ENCODE measurements at places on chromosomes 7 and 10.

DNA sequence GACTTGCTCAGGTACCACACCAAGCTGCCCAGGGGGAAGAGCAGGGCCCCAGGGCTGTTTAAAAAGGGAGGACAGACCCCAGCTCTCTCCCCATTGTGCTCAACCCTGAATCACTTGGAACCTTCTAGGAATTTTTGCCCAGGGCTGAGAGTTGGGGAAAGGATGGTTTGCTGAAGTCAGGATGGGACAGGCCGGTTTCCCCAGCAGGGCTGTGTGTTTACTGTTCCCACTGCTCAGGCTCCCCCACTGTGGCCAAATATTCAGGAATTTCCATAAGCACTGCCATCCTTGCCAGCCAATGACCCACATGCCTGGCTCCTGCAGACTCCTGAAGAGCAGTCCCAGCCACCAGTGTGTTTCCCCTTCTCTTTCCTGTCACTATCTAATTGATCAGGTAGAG is 120.7 kb downstream of the WDFY4 start:
- no peak for DNase-seq

DNA sequence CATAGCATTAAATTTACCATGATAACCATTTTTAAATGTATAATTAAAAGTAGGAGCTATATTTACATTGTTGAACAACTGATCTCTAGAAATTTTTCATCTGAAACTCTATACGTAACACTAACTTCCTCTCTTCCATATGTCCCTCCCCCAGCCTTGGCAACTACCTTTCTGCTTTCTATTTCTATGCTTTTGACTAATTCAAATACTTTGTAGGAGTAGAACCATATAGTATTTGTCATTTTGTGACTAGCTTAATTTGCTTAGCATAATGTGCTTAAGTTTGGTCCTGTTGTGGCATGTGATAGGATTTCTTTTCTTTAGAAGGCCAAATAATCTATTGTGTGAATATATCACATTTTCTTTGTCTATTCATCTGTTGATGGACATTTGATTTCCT is 225.3 kb upstream of the POT1 start:
- DNase-seq: no peak

DNA sequence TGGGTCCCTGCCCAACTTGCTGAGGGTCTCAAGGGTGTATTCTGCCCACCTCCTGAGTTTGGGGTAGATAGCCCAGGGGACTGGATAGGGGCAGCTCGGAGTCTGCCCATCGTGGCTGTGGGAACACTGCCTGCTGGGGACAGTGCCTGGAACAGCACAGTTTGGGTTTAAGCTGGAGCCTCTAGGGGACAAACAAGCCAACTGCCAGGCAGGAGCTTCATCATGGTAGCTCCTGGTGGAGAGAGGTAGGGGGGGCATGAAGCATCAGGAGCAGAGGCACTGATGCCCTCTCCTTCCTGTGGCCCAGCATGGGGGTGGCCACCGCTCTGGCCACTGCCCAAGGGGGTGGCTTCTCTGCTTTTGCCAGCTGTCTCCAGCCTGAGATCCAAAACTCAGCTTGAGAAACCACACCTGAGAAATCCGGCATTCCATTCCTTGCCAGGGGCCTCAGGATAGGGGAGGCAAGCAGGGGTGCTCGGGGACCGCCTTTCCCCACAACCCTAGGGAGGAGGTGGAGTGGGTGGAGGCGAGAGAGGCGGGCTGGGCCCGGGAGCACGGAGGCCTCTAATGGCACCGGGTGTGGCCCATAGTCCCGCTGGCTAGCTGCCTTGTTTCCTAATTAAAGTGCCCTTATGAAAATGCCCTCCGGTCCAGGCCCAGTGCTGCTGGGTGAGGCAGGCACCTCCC is 47.6 kb downstream of the UNC5B start:
- DNase-seq: no peak

- DNase-seq: no peak
Measured at GRCh38 chr7:67021260-67021659, 24.6 kb downstream of the TYW1 start.

DNA sequence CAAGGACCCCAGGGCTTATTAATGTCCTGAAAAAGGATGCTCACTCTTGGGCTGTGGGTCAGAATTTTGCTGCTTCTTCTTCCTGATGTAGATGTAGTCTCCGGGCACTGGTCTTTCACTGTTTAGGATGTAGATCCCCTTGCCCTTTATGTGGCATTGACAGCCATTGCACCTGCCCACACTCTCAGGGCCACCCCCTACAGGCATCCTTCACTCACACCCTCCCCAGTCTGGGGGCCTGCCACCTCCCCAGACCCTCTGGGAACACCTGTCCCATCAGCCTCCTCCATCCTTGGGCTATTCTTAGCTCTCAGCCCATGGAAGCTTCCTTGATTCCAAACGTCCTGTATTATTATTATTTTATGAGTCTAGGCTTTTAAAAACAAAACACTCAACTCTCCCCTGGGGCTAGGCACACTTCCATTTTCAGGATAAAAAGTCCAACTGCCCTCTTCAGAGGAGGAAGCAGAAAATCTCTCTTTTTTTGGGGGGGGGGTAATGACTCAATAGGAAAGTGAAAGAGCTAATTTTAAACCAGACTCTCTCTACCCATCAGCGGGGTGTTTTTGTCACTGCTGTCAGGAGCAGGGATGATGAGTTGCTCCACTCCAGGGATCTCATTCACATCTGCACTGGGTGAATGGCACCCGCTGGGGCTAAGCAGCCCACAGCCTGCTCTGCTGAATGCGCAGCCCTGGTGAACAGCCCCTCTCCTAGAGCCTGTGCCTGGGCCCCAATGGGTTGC is 11.5 kb upstream of the KLRG2 start:
- no peak for DNase-seq

GRCh38 chr7:21125297-21125696 is 302.6 kb upstream of the SP4 start:
- DNase-seq: no peak

- no peak for DNase-seq
Measured at GRCh38 chr10:96661632-96662031, 58.7 kb downstream of the PIK3AP1 start.

DNA sequence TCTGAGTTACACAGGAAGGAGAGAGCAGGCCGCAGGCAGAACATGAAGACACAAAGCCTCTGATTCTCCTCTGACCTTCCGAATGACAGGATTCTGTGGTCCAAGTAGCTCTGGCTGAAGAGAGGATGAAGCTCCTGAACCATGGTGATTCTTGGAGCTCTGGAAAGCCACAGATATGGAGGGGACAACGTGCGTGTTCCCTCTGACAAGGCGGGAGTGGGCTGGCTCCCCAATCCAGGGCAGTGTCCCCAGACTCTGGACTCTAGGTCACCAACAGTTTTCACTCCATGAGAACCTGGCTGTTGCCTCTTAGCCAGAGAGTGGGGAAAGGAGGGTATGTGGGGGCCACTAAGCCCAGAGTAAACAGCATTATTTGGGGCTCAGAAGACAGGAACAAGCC is 7.4 kb upstream of the TRPV6 start:
- no peak for DNase-seq

GRCh38 chr7:4010061-4010605 is 672.0 kb upstream of the FOXK1 start:
- no peak for DNase-seq

DNA sequence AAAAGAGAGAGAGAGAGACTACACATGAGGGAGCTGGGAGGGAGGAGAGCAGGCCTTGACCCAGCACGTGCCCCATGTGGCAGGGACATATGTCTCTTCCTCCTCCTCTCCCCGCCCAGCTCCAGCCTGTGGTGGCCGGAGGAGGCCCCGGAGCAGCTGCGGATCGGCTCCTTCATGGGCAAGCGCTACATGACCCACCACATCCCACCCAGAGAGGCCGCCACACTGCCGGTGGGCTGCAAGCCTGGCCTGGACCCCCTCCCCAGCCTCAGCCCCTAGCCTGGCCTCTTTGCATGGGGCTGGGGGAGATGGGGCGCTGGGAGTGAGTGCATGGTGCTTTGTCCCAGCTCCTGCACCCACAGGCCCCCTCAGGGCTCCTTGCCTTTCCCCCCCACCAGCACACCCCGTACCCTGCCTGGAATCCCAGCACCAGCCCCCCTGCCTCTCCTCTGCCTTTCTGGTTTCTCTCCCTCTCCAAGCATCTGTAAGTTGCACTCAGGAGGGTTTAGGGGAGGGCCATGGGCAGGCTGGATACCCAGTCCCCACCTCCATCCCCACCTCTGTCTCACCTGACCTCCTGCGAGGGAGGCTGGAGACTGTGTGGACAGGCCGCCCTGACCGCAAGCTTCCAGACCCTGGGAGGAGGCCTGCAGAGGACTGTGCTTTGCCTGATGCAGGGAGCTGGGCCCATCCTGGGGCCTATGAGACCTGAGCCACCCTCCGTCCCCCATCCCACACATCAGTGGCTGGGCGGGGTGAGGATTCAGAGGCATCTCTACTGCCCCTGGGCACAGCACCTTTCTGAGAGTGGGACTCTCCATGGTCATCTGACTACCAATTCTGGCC is 4.8 kb downstream of the UPK3B start:
- DNase-seq: no peak

DNA sequence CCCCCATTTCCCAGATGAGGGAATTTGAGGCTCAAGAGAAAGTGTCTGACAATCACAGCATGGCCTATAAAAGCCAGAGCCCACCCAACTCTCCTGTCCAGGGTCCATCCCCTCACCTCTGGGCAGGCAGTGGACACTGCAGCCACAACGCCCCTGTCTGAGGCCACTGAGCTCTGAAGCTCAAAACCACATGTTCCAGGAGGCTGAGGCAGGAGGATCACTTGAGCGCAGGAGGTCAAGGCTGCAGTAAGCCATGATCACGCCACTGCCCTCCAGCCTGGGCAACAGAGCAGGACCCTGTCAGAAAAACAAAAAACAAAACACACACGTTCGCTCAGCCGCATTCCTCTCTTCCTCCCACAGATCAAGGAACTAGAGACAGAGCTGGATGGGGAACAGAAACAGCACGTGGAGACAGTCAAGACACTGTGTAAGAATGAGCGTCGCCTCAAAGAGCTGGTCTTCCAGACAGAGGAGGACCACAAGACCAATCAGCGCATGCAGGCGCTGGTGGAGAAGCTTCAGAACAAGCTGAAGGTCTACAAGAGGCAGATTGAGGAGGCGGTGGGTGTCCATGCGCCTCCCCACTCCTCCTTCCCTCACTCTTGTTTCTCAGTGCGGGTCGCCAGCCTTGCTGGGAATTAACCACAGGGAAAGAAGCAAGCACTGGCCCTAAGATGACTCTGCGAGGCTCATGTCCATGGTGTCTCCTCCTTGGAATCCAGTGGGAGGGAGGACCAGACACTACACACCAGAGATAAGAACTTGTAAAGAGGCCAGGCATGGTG is 20.0 kb upstream of the ARPC1A start:
- DNase-seq: no peak

DNA sequence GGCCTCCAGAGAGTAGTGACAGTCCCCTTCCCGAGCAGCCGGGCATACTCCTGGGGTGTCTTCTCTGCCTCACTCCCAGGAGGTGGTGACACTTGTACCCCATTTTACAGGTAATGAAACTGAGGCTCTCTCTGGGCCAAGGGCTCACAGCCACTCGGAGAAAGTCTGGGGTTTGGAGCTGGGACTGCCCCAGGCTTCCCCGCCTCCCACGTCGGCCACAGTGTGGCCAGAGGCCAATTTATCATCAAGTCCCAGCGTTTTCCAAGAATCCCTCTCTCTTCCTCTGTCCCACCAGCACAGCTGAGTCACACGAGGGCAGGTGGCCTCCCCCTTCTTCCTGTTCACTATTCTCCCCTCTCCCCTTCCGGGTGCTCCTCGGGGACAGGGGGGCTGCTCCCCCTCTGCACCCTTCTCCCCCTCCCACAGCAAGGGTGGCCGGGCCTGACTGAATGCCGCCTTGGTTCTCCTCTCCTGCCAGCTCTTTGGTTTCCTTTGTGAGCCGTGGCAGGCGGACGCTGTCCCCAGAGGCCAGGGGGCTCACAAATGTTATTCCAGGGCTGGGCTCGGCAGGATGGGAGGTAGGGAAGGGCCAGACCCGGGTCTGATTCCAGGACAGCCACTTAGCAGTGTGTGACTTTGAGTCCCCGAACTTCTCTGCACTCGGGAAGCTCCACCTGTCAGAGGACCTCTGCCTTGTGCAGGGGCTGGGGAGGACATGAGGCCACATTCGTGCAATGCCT is 17.7 kb downstream of the CLIP2 start:
- no peak for DNase-seq

DNA sequence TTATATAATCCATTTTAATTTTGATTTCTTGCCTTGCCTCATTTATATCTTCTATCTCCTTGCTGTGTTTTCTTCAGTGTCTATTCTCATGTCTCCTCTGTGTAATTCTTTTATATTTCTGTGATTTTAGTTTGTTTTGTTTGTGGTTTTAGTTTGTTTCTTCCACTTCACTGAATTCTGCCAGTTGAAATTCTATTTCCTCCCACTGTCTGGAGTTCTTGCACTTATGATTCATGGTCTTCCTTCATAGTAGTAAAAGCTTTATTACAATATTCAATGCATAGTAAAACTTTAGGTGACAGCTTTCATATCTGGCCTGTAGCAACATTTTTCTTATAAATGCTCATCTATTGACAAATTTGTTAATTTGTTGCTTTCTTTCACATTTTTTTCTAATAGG is 113.3 kb downstream of the MAGI2 start:
- no peak for DNase-seq

DNA sequence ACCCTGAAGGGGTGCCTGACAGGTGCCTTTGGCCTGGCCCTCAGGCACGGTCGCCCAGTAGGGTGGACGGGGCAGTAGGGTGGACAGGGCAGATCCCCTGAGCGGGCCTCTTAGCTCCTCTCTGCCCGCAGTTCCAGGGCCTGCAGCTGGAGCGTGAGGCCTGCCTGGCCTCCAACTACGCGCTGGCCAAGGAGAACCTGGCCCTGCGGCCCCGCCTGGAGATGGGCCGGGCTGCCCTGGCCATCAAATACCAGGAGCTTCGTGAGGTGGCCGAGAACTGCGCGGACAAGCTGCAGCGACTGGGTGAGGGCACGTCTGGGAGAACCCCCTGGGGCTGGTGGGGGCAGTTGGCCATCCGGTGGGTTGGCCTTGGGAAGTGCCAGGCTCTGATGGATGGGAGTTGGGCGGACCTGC is 1.7 kb downstream of the VPS37D start:
- no peak for DNase-seq

- no peak for DNase-seq
Measured at GRCh38 chr7:90178679-90179278, 24.5 kb downstream of the STEAP1 start.

DNA sequence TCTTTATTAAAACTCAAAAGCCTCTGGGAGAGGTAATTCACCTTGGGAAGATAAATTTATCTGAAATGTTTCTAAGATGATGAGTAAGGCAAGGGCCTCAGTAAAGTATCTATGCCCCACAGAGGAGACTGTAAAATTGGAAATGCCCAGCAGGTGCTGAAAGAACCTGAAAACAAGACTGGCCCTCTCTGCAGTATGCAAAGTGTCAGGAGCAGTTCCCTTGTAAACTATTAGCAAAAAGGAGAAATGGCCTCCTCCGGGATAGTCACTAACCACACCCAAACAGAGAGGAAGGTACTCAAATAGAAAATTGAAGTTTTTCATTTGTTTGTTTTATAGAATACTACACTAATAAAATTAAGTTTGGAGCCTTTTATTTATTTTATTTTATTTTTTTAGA is 81.2 kb downstream of the FZD1 start:
- DNase-seq: no peak

DNA sequence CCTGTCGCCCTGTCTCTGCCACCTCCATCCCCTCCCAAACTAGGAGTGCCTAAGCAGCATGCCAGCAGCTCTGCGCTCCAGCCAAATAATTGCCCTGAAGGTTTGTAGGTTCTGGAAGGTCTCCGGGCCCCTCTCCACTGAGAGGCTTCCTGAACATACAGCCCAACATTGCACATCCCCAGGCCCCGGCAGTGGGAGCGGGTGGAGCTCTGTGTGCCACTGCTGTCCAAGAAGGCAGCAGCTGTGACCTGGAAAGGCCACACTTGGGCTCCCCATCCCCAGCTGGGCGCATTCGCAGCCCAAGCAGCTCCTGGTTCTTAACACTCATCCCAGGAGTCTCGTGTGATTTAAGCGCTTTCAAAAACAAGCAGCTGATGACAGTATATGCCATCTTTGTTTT is 95.7 kb downstream of the COL13A1 start:
- no peak for DNase-seq

Data from stimulated activated CD8-positive, alpha-beta memory T cell treated with anti-CD3 and anti-CD28 coated beads, Interleukin-4, amount 100 ng/mL, for 4 hours (primary cell).